ENCODE measurements at places on chromosomes 7 and 10.

- DNase-seq = peak; percentile 54
Measured at GRCh38 chr10:127149501-127150081, 46.8 kb downstream of the INSYN2A start.

DNA sequence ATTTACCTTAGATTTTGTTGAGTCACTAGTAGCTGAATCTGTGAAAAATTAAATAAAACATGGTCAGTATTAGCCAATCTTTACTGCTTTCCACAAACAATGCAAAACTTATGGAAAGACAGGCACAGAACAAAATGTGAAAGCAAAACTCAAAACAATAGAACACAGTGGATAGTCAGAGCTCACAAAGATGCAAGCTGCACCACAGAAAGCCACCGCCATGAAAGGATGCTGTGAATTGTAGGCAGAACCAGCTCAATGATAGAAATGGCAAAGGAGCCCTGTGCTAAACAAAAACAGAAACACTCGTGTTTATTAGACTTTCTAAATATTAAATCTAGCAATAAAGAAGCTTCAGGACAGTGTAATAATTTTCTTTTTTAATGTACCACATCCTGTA, 134.4 kb downstream of the ARHGAP21 start:
- no peak for DNase-seq

DNA sequence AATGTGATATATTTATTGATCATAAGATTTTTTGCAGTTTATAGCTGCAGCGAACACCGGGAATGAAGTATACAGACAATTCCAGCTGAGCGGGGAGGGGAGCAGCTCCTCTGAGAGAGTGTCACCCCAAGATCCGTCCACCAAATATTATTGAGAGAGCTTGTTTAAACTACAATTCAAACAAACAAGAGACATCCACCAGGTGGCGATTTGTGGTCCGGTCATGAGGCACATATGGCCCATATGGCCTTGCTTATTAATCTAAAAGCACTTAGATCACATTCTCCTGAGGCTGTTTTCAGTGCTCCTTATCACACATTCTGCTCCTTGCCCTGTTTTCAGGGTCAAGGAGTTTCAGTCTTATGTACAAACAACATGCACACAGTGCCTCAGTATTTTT, 83.1 kb downstream of the THSD7A start:
- no peak for DNase-seq

- DNase-seq = no peak
Measured at GRCh38 chr7:106063692-106064091, 48.4 kb downstream of the SYPL1 start.

DNA sequence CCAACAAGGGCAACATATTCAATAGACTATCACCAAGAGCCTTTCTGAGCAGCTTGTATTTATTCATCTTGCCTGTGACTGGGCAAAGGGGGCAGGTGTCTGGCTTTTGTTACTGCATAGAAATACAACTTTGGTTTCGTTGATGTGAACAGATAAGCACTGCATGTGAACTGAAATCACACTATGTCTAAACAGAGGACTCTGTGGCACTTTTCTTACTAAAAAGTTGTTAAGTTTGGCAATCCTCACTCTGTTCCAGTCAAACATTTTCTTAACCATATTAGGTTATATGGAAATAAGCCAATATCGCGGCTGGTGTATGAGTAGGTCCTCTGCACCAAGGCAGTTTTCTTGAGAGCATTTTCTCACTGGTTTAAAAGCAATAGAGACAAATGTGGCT, 48.5 kb downstream of the CALD1 start:
- DNase-seq = peak; percentile 85

DNA sequence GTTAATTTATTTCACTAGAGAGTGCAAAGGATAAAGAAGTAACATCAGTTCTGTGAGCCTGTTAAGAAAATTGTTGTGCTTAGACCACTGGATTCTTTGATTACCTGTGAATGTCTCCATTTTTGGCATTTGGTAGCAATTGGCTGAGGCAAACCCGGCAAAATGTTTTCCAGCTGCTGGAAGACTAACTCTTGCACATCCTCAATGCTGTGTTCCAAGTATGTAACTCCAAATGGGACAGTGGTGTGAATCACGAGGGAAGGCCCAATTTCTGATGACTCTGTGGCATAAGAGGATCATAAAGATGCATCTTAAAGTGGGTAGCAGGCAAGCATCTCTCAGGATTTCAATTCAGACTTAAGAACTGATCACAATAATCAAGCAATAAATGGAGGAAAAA, 268.8 kb downstream of the RNLS start:
- DNase-seq = peak; percentile 20

DNA sequence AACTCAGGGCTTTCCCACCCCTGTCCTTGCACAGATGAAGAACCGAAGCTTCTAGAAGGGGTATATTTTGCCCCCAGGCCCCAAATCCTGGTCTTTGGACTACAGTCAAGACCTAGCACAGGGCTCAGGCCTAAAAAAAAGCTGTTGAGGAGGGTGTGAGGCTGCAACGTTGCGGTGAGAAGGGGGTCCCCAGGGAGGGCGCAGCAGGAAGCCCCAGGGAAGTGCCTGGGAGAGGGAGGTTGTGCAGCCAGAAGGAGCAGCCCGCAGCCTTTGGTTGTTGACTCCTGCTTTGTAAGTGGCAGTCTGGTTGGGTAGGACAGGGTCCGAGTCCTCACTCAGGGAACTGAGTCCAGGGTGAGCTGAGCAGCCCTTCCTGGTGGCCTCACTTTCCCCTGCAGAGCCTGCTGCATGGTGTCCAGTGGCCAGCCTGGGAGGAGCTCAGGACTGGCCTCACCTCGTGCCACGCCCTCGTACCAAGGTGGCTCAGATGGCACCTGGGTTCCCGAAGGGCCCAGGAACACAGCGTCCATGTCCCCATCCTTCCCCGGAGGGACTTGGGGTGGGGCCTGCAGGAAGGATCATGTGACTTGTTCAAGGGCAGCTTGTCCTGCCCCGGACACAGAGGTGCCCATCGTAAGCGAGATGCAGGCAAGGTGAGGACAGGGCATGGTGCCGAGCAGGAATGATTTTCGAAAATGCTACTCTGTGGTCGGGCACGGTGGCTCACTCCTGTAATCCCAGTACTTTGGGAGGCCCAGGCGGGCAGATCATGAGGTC, 166.4 kb upstream of the TNRC18 start:
- DNase-seq = no peak

- no peak for DNase-seq
Measured at GRCh38 chr7:87482115-87482514, 6.6 kb upstream of the ABCB4 start.

DNA sequence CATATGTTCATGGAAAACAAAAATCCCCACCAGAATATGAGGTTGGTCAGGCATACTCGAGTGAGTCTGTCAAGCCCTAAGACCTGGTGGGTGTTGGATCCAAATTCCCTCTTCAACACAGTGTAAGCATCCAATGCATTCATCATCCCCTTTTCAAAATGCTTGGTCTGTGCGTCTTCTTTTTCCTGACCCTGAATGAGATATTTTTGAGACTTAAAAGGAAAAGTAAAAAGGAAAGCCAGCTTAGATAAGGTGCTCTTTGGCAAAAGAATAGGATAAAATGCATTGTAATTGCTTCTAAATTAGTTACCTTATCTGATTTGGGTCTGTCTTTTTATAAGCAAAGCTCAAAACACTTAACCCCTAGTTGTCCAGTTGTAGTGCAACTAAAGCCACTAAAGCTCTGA, 331.5 kb downstream of the PTEN start:
- DNase-seq = peak; percentile 35

- DNase-seq = no peak
Measured at GRCh38 chr7:153457746-153458145, 594.5 kb upstream of the DPP6 start.

GRCh38 chr7:142593106-142593505, 156.2 kb upstream of the PRSS1 start:
- no peak for DNase-seq

- DNase-seq = no peak
Measured at GRCh38 chr10:44963772-44964633, 4.4 kb downstream of the RASSF4 start.

- DNase-seq = peak; percentile 21
Measured at GRCh38 chr10:118745056-118745455, 9.7 kb downstream of the CACUL1 start.

DNA sequence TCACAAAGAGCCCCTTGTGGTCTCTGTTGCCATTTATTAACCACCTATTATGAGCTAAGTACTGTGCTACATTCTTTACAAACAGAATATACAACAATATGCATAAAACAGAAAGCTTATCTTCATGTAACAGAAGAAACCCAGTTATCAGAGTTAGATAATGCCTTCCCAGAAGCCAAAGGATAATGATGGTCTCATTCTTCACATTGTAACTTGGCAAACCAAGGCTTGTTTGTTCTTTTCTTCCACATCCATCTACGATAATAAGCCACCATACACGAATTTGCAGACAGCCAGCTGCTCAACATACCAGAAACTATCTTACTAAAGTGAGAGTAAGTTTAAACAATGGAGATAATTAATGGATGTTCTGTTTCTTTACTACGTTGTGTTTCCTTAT, 127.6 kb downstream of the NEBL start:
- no peak for DNase-seq

- peak; percentile 18 for DNase-seq
Measured at GRCh38 chr10:107653832-107654287, 489.4 kb upstream of the SORCS1 start.

- peak; percentile 5 for DNase-seq
Measured at GRCh38 chr10:49310460-49310859, 11.5 kb downstream of the C10orf71 start.

DNA sequence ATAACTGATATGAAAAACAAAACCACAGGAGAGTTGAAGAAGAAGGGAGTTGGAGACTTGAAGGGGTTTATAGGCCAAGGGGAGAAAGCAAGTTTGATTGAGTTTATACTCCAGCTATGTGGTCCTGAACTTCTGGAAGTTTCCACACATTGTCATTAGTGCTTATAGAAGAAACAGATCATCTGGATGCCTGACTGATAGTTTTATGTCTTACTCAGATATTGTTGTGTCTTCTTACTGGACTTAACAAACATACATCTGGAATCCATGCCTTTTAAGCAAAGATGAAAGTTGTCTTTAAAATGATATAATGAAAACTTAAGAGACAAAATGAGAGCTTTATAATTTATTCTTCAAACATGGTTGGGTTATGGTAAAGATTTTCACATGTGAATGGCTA, 101.3 kb upstream of the FZD8 start:
- DNase-seq = no peak

DNA sequence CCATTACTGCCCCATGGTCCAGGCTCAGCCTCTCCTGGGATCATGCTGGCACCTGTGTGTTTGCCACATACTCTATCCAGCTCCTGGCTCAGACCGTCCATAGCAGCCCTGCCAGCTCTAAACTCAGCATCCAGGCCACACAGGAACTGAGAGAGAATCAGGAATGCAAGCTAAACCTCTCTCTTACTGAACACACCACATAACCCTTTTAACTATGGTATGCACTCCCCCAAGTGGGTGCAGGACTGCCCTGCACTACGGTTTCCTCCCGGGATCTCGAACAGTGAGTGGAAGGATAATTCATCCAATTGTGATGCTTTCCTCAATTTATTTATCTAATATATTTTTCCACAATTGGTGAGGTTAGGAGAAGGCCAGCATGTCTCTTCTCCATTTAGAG, 17.1 kb upstream of the ZNF800 start:
- DNase-seq = no peak

GRCh38 chr7:68868978-68869377, 729.3 kb upstream of the AUTS2 start:
- DNase-seq = no peak

DNA sequence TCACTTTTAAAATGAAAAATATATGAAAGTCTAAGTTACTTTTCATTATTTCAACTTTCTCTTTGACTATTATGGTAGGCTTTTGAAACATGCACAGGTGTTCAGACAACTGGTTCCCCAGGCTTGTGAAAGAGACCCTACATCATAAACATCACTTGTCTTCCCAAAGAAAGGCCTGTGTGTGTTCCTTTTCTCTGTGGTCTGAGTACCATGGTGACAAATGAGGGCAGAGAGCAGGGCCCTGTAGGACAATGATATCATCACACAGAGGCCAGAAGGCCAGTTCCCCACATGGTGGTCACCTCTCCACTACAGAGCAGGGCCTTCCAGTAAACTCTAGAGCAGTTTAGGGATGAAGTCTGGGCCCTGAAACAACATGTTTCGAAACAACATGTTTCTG, 288.8 kb downstream of the USP6NL start:
- DNase-seq = no peak

- peak; percentile 60 for DNase-seq
Measured at GRCh38 chr7:158834878-158835784, 5.8 kb upstream of the ESYT2 start.

GRCh38 chr10:92385831-92386230, 94.9 kb downstream of the MARCHF5 start:
- DNase-seq = no peak

- no peak for DNase-seq
Measured at GRCh38 chr7:148962440-148962822, 65.9 kb downstream of the PDIA4 start.

DNA sequence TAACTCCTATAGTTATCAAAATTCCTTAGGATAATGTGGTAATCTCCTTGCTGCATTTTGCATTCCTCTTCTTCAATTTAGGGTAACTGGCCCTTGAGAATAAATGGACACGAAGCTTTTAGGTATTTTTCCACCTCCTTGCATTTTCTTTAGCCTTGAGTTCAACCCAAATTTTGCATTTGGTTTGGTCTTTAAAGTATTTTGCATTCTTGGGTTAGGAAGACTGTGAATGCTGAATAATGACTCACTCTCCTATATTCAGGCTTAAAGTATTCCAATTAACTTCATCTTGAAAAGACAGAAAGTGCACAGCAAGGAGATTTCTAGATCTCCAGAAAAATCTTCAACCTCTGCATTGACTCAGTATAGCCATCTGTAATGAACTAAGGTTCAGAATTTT, 47.3 kb downstream of the TFPI2 start:
- DNase-seq = peak; percentile 14

DNA sequence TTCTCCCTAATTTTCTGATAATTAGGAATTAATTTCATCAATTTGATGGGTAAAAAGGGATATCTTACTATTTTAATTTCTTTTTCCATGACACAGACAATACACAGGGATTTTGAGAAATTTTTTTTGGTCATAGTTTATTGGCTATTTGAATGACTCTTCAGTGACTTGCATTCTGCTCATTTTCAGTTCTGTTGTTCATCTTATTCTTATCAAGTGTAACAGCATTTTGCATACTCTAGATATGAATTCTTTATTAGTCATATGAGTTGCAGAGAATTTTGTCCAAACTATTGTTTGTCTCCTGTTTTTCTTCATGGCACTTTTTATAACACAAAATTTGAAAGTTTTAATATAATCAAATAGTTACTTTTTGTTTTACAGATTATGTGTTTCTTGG, 41.7 kb downstream of the MKLN1 start:
- DNase-seq = peak; percentile 6
